Right lung (tissue), 10 donors: ENCODE measurements at places on chromosomes 12 and 14. TPM values are rescaled to one million over a fixed set of nuclear protein-coding genes. Genes with fewer than 3 reads are reported as not detected.

DNA sequence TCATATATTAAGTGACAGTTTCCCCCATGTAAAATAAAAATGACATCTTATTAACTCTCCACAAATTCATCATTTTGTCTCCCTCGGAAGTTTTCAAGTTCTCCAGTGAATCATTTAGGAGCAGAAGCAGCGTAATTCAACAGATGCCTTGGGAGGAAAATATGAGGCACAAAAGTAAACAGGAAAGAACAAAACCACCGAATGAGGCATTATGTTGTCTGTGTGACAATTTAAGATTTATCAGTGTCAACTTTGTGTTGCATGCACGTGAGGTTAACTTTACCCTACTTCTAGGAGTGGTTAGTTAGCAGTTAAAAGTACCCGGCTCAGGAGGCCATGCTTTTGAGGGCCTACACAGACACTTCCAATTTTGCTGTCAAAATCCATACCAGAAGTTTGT is 258.6 kb downstream of the IPO8 start:
- no peak for DNase-seq

GRCh38 chr14:81418057-81418790 is 18.1 kb upstream of the STON2 start:
- no peak for DNase-seq

GRCh38 chr12:22447223-22447622 is 97.1 kb downstream of the C2CD5 start:
- no peak for DNase-seq

GRCh38 chr14:101398011-101398410 is 163.3 kb upstream of the DIO3 start:
- DNase-seq, result no peak

- no peak for DNase-seq
Measured at GRCh38 chr12:71270057-71270456, 112.3 kb upstream of the TSPAN8 start.

BATF gene
- 0.45 TPM for polyA plus RNA-seq

PEBP1 gene
- polyA plus RNA-seq, result 282 TPM

KCNA5 gene
- polyA plus RNA-seq, result 1.8 TPM

TESPA1 gene
- polyA plus RNA-seq, result 0.76 TPM
